ENCODE measurements at places on chromosomes 3 and 15.

DNA sequence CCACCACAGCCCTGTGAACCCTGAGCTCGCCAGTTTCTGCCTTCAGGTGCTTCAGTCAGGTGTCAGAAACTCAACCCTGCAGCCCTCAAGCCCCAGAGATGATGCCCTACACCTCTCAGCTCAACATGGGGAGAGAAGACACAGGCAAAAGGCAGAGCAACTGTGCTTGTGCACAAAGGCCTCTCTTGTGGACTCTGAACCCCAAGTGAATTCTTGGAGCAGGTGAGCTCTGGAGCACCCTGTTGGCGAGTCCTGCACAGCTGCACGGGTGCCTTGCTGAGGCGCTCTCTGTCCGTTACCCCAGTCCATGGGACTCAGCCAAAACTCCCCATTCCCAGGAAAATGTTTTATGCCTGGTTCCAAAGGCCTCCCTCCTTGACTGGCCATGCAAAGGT, 197.0 kb downstream of the KLF13 start:
- no peak for DNase-seq

- no peak for DNase-seq
These were observed 827 bp downstream of the SLC25A36 start for GRCh38 chr3:140942221-140943104.

DNA sequence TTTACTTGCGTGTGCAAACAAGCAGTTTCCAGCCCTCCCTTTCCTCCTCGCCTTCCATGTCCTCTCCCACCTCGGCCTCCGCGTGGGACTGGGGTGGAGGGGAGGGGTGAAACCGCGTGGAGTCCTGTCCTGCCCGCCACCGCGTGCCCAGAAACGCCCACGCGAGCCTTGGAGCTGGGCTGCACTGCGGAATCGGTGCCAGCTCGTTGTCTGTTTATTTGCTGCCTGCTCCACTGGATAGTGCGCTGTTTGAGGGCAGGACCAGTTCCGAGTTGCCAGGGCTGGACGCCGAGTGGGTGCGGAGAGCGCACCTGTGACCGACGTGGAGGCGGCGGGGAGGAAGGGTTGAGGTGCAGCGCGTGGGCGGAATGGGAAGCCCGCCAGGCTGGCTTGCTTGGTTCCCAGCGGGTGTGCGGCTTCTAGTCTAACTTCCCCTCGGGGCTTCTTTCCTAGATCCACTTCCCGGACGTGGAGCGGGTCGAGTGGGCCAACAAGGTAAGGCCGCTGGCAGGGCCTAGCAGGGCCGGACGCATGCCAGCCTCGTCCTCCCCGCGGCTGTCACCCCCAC, 17.3 kb downstream of the ESYT3 start:
- no peak for DNase-seq

GRCh38 chr15:26773917-26774316, 1.1 kb upstream of the GABRB3 start:
- no peak for DNase-seq

- no peak for DNase-seq
These were observed 362.3 kb upstream of the RGMA start for GRCh38 chr15:93451265-93451664.

- DNase-seq, result no peak
These were observed 32.2 kb downstream of the GOLGA6A start for GRCh38 chr15:74050127-74050526.

- no peak for DNase-seq
These were observed 75.4 kb downstream of the BDH1 start for GRCh38 chr3:197480320-197480719.

GRCh38 chr3:154428286-154429206, 1.4 kb downstream of the GPR149 start:
- DNase-seq, result no peak

GRCh38 chr15:99137877-99138276, 33.0 kb downstream of the SYNM start:
- no peak for DNase-seq

- DNase-seq, result peak; percentile 10
These were observed 38.1 kb downstream of the MFSD1 start for GRCh38 chr3:158839966-158840365.

DNA sequence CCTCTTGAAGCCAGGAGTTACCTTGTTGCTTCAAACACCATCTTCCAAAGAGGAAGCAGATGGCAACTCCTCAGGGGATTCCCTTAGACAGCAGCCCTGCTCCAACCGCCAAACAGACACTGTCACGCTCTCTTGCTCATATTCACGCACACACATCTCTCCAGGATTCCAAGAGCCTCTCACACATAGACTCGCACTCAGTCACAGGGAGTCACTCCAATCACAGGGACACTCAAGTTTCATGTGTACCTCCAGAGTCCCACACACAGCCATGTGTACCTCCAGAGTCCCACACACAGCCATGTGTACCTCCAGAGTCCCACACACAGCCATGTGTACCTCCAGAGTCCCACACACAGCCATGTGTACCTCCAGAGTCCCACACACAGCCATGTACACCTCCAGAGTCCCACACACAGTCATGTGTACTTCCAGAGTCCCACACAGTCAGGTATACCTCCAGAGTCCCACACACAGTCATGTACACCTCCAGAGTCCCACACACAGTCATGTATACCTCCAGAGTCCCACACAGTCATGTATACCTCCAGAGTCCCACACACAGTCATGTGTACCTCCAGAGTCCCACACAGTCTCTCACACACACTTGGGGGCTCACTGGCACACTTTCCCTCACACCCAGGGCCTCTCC, 6.1 kb downstream of the VWA5B2 start:
- DNase-seq, result no peak

GRCh38 chr3:20160230-20160629, 25.8 kb downstream of the SGO1 start:
- no peak for DNase-seq

DNA sequence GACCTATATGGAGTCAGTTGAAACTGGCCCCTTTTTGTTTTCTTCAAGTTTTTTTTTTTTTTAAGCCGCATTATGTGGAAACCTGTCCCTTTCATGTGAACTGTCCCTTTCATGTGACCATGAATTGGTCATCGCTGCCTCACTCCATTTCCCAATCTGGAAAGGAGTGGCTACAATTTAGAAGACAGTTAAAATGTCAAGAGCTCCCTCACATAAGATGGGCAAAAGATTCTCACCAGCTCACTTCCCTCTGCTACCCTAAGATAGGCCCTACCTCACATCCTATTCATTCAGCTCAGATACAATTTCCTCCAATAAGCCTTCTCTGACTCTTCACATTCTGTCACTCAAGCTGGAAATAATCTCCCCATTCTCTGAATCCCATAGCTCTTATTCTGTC, 111.3 kb upstream of the BCL6 start:
- no peak for DNase-seq

- no peak for DNase-seq
These were observed 4.0 kb downstream of the PSMD6 start for GRCh38 chr3:64019271-64019670.

- DNase-seq, result no peak
These were observed 10.9 kb downstream of the TRIP4 start for GRCh38 chr15:64398575-64398974.

DNA sequence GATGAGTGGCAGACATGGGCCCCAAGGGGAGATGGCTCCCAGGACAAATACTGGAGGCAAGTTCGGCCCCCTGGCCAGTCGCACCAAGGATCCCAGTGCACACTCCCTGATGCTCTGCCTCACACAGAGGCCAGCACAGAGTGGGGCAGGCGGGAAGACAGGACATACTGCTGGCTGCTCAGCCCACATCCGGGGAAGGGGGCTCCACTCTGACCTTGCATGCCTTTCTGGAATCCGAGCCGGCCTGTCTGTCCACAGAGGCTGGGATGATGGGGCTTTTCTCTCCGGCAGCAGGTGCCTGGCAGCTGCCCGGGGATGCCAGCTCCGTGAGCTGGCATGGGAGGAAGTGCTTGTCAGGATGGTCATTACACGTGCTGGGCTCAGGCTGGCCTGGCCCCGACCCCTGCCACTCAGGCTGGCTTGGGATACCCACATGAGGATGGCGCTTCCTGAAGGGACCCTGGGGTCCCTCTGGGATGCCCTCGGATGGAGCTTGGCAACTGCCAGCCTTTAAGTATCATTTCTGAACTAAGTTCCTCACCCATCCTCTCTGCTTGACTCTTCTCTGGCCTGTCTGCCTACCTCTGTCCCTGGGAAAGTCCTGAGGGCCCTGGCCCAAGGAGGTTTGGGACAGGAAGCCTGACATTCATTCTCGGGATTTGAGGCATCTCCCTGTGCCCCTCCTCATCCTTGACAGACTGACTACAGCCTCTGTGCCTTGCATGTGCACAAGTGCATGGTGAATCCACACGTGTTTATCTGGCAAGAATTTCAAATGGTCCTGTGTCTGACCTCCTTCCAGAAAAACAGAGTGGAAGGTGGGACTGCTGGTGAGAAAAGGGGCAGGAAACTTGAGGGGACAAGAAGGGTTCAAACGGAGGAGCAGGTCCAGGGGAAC, 46.5 kb downstream of the EXOG start:
- no peak for DNase-seq

DNA sequence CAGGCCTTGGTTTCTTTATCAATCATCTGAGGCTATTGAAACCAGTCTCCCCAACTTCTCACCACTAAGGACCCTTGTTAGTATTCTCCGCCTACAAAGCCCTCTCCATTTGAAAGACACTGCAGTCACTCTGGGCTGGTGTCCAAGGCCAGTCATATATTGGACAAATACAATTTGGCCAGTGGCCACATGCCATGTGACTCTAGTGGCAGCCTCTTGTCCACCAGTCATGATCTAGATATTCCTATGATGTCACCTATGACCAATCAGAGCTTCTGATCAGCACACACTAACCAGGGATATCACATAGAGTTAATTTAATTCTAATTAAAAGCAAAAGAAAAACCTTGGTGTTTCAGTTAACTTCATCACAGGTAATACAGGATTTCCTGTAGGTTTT, 68.2 kb downstream of the RAB11A start:
- DNase-seq, result no peak

GRCh38 chr15:31473385-31474058, 146.9 kb downstream of the KLF13 start:
- DNase-seq, result no peak

DNA sequence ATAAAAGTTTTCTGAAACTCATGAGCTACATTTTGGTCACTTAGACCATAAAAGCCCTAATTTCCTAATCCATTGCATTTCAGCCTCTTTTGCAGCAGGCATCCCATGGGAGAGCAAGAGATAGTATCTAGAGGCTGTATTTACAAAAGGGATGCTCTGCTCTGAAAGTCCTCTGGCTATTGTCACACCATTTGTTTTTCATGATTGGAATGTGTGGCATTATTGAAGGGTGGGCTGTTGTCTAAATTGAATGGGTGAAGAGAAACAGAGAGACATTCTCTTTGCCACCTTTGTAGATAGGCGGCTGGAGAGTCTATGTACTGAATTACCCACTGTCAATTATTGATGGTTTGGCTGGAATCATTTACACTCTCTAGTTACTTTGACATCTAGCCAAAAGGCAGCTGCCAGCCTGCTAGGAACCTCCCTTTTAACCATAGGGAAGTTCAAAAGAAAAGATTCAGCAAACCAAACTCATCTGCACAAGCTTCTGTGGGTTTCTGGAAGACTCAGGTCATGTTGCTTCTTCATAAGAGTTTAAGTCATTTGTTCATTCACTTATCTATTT, 89.8 kb upstream of the RARB start:
- no peak for DNase-seq

- no peak for DNase-seq
These were observed 161.4 kb upstream of the ST8SIA2 start for GRCh38 chr15:92232317-92232716.

DNA sequence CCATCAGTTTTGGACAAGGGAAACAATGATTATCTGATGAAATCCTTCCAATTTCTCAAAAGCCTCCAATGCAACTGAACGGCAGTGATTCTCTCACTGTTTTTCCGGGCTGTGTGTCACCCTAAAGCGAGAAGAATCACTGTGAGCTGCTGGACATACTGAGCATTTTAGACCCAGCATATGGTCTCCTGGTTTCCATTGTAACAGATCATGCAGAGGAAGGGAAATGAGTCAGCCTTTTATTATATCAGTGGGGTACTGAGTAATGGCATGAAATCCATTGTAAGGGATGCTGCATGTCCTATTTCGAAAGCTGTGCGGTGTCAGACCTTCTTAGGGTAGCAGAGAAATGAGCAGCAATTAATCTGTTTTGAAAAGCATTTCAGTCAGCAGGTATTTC, 287.1 kb downstream of the IL5RA start:
- no peak for DNase-seq

DNA sequence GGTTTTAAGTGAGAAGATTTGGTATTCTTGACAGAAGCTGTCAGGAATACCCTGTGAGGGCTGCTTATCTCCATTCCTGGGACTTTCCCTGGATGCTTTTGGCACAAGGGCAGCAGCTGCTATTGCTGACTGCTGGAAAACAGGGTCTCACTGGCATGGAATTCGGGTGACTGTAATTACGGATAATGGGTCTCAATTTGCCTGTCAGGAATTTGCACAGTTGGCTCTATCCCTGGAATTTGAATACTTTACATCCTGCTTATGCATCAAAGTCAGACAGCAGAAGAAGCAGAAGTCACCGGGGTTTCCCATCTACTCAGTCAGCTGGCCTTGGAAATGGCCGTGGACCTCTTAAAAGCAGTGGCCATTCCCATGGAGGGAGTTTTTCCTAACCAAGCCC, 25.9 kb upstream of the AKAP13 start:
- no peak for DNase-seq

DNA sequence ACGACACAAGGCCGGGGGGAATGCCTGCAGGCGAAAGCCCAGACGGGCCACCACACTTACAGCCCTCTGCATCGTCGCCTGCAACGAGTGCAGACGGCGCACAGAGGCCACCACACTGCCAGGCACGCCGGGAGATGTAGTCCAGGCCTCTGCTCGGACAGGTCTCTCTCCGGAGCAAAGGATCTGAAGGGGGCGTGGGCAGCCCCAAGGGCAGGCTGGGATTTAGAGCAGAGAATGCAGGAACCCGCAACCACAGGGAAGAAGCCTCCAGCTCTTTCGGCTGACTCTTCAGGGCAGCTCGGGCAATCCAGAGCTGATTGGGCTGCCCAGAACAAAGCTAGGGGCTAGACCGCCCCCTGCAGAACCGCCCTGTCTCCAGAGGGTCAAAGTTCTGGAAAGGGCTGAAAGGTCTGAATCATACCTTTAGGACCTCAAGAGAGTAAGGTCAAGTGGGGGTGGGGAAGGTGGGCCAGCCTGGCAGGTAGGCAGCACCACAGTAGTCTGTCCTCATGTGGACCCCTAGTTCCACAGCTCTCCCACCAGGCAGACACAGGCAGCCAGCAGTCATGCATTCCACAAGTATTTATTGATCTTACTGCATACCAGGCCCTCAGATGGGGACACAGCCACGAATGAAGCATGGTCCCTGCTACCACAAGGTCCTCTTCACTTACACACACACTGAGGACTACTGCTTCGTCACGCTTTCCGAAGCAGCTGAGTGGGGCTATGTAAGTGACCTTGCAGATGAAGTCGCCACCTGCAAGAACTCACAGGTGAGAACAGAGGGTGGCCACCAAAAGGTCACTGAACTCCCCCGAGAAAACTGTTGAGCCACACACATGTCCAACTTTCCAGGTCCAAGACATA, at the start of gene AMT:
AMT (minus strand) TSS at position 95 of the 870 bp plus-strand sequence; CDS start at position 72, 23 bp downstream.
- peak; percentile 91 for DNase-seq

Data from HuH-7 (cell line).